Activated T-cell treated with anti-CD3 and anti-CD28 coated beads for 1 hour (primary cell): ENCODE measurements at places on chromosomes 1 and 21.

DNA sequence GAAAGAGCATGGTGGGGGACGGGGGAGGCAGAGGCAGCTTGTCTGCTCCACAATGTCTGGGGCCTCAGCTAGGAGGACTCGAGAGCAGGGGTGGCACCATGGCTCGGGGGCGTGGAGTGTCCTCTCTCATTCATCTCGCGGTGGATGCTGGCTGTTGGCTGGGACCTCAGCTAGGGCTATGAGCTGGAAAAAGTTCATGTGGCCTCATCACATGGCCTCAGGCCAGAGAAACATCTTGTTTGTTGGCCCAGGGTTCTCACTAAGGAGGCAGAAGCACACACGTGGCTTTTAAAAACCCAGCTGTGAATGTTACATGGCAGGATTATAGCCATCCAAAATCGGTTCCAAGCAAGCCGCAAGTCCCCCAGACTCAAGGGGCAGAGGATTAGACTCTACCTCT is 6.2 kb upstream of the CENPS start:
- DNase-seq = no peak

DNA sequence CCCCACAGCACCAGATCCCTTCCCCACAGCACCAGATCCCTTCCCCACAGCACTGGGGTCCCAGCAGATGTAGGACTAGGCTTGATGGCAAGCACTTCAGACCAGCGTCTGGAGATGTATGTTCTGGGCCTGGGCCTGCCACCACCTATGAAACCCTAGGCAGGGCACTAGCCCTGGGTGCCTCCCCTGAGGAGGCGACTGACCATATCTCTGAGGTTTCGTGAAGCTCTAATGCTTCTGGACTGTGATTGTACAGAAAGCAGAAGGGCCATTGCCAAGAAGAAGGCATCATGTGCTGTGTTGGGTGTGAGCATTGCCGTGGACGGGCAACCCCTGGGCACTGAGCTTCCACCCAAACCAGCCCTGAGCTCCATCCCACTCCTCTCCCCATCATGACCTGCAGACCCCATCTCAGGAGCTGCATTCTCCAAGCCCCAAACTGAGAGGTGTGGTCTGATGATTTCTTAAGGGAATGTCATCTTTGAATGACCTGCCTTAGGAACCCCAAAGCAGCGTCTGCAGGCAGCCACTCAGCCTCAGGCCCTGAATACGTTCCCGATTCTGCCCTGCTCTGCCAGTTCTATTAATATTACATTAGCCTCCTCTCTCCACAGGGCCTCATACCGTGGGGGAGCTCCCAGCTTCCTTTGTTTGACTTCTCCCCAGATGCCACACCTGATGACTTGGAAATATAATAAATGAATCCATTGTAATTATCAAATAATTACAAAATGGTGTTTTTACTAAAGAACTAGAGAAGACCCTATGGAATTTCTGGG is 163.4 kb downstream of the TRIM33 start:
- no peak for DNase-seq

DNA sequence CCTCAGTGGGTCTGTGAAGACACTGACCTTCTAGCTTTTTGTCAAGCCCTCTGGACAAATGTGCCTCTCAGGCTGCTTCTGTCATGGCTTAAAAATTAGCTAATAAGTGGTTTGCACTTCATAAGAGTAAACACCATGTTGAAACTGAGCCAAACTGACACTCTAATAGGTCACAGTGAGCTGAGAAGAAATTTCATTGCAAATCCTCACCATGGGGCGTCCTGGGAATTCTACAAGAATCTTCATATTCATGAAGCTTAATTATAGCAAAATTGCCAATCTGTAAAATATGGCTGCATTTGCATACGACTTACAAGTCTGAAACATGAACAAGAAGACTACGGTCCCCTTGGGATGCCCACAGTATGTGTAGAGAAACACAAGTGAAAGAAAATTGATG is 188.6 kb downstream of the DSCAM start:
- no peak for DNase-seq

- no peak for DNase-seq
Measured at GRCh38 chr1:143721024-143721373, 250.8 kb downstream of the FAM72C start.

- no peak for DNase-seq
Measured at GRCh38 chr1:177596485-177596884, 373.4 kb downstream of the SEC16B start.

GRCh38 chr1:173823781-173824314 is 625 bp upstream of the DARS2 start:
- no peak for DNase-seq

GRCh38 chr1:29966526-29967045 is 730.3 kb downstream of the PTPRU start:
- DNase-seq = no peak

- DNase-seq = no peak
Measured at GRCh38 chr1:179178950-179179349, 50.5 kb downstream of the ABL2 start.

DNA sequence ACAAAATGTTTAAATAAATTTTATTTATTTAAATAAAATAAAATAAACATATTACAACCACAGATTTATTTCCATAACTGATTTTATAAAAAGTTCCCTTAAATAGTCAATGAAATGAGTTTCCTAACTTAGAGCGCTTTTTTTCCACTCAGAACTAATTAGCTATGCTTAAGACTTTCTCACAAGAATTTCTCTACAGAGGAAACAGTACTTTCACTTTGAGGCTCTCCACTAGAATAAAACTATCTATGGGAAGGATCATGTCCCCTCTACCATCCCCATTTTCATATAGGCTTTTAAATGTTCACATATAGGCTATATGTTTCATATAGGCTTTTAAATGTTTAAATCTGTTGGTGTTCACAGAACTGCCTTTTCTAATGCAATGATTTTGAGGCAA is 40.0 kb upstream of the DPH5 start:
- no peak for DNase-seq

DNA sequence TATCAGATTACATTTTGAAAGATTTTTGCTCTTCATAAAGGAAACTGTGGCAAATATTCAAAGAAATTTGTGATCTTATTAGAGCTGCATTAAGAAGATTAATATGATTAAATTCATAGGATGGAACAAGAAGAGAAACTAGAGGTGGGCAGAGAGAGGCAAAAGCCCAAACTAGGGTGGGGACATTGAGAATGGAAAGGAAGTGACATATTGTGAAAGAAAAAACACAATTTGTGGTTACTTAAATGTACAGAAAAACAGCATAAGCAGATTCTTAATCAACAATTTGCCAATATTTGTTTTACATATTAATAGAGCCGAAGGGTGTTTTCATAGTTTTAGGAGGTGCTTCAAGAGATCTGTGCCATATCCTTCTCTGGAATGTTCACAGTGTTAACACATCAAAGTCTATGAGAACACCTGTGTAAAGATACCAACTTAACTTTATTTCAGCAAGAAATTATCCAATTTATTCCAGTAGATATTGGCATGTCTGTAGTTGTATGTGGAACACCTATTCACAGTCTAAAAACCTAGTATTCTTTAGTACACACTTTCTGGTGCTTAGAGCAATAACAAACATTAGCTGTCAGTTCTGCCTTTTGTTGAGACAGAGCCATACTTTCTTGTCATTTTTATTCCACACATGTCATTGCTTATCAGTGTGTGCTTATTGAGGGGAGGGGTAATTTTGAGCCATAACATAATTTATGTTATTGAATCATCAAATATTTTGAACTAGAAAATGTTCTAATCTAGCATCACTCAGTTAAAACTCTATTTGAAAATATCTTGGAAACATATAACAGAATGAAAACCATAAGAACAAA is 401.5 kb downstream of the PTPRC start:
- DNase-seq = no peak

DNA sequence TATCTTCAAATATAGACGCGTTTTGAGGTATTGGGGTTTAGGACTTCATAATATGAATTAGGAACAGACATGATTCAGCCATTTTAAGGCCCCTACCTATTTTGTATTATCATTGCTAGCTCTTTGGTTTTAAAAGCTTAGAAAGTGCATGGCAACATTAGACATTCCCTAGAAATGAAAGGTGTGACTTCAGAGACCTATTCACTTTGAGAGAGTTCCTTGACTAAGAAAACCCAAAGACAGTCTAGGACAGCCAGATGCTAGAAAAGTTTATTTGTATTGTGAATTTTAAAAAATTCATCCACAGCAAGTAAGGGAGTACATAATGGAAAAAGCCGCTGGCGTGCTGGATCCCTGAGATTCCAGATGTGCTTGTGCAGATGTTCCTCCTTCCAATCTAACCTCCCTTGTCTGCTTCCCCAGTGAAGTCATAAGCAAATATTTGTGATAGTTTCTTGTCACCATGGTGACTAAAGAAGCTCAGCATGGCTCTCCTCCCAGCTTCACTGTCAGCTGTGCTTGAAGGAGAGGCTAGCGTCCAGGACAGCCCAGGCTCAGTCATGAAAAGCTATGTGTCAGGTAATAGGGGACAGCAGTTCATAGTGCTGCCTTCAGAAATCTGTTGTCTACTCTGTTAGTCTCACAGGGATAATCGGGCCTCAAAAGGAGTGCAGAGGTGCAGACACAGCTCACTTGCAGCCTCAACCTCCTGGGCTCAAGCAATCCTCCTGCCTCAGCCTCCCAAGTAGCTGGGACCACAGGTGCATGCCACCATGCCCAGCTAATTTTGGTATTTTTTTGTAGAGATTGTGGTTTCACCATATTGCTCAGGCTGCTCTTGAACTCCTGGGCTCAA is 34.8 kb downstream of the KPNA6 start:
- DNase-seq = no peak

GRCh38 chr1:45822644-45823043 is 19.2 kb downstream of the MAST2 start:
- DNase-seq = no peak

DNA sequence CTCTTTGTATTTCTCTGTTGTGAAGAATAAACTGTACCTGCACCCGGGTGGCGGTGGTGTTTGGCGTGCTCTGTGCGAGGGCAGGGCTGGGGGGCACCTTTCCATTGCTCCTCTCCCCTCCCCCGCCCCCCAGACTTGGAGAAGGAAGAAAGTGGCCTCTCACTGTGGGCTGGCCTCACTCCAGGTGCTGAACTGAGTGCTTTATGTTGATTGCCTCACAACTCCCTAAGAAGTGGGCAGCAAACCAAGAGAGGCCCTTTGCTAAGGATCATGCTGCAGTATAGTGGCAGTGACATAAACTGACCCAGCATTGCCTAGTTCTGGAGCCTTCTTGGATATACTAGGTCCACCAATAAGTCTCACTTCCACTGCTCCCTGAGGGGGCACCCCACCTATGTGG is 20.2 kb downstream of the A3GALT2 start:
- DNase-seq = no peak

GRCh38 chr1:37434292-37435225 is 39.8 kb upstream of the ZC3H12A start:
- peak; percentile 67 for DNase-seq

DNA sequence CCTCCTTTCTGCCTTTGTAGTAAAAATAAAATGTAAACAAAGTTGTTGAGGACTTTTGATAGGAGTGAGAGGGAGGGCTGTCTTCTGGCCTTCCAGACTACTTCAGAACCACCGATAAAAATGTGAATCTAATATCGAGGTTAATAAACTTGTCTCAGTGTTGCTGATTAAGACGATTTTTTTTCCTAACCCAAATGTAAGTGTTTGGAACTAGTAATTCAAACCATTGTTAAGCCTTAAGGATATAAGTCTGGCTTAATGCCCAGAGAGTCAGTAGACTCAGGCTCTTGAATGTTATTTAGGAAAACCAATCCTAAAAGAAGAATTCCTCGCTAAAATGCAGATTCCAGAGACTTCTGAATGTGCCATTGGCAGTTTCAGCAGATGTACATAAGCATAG is 356.9 kb downstream of the SIPA1L2 start:
- DNase-seq = no peak

DNA sequence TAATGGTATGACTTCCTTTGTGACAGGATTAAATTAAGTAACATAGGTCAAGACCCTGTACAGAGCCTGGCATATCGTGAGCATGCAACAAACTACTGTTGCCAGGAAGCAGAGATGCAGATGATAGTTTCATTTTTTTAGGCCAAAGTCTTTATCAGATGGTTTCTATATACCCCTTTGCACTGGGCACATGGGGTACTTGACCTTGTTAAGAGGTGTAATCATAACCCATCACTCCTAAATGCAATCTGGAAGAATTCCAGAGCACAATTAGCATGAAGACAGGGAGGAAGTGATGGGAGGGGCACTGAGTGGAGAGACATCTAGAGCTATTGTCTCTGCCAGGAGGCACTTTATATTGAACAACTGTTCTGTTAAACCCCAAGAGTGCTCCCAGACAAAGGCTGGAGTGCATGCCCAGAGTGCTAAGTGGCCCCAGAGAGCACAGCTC is 22.1 kb downstream of the ZBTB17 start:
- DNase-seq = no peak

GRCh38 chr1:56056438-56057287 is 522.7 kb downstream of the PLPP3 start:
- DNase-seq = no peak

DNA sequence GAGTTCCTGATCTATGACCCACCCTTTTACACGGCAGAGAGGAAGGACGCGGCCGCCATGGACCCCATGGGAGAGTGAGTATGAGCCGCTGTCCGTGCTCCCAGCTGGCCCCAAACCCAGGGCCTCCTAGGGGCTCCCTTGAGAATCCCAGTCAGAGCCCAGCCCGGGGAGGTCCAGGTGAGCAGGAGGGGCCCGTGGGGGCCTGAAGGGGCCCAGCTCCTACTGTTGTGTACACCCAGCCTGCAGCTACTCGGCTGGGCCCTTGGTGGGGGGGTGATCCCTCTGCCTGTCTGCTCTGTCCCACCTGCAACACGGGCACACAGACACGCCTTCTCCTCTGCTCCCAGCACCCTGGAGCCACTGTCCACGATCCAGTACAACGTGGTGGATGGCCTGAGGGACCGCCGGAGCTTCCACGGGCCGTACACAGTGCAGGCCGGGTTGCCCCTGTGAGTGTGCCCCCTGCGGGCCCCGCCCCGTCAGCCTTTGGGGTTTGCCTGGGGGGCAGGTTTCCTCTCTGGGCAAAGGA is 28.6 kb upstream of the LRRC3 start:
- no peak for DNase-seq

- DNase-seq = no peak
Measured at GRCh38 chr1:209430821-209431259, 152.7 kb upstream of the CAMK1G start.

DNA sequence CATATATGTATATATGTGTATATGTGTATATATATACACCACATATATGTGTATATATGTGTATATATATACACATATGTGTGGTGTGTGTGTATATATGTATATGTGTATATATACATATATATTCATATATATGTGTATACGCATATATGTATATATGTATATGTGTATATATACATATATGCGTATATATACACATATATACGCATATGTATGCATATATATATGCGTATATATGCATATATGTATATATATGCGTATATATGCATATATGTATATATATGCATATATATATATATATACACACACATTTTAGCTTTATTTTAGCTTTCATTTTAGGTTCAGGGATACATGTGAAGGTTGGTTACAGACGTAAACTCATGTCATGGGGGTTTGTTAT is 54.8 kb downstream of the PRKACB start:
- no peak for DNase-seq
